ENCODE measurements at places on chromosomes 11 and 22.

- no peak for DNase-seq
Measured at GRCh38 chr22:36185828-36186624, 15.6 kb downstream of the APOL4 start.

DNA sequence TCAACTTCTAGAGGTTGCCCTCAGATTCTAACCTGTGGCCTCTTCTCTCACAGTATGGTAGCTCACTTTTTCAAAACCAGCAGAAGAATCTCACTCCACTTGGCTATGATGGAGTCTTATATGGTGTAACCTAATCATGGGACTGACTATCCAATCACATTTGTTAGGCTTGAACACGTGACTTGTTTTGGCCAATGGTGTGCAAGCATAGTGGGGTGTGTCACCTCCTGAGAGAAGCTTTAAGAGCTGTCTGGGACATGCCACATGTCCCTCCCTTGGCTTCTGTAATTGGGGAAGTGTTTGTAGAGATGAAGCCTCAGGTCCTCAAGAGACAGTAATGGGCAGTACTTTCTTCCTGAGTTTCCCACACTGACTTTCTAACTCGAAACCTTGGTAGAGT lies 12.8 kb upstream of the SMIM38 start:
- no peak for DNase-seq

DNA sequence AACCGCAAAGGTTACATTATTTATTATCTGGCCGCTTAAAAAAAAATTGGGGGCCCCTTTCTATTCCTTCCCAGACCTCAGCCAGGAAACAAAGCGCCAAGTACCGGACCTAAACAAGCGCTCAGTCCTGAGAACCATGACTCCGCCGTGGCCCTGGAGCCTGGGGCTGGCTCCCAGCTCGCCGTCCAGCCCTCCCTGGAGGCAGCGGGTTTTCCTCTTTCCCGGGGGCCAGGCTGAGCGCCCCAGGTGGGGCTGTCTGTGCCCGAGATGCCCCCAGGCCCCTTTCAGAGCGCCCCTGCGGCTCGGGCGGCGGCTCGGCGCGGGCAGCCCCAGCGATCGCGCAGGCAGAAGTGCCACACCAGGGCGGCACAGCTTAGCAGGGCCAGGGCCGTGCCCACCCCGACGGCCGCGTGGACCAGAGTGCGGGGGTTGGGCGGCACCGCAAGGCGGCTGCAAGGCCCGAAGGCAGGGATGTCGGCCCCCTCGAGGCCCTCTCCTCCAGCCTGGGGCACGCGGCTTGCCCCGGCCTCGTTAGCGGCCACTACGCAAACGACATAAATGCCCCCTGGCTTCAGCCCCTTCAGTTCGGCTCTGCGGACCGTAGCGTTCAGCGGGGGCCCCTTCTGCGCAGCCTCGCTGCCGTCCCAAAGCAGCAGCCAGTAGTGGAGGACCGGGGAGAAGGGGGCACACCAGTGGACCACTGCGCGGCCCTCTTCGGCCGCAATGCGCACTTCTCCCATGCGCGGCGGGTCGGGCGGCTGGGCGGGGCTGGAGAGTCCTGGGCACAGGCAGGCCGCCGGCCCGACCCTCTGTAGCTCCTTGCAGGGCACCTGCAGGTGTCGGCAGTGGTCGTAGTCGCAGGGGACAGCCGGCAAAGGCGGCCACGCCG lies 1.6 kb downstream of the LRRN4CL start:
- DNase-seq, result no peak

DNA sequence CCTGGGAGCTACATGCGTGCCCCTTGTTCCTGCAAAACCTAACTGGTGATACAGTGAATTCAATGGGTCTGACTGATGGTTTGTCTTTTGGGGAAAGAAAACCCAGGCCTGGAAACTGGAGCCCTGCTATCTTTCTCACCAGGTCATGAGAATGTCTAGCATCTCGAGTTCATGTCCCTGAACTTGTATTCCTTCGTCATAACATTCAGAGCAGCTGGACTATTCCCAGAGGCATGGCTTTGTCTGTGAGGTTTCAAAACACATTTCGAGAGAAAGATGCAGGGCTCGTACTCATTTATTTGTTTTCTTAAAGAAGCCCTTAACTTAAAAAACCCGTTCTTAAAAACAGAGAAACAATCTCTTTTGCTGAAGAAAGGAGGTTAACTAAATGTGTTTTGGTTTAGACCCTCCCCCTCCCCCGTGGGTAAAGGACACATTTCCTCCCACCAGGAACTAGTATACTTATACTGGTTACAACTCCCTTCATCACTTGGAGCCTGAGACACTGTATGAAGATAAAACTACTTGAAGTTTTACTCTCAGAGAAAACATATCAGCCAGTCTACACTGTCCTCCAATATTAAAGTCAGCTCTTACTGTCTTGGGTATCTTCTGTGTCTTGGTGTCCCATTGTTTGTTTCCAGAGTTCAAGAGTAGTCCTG lies 43.2 kb downstream of the ME3 start:
- DNase-seq, result no peak

DNA sequence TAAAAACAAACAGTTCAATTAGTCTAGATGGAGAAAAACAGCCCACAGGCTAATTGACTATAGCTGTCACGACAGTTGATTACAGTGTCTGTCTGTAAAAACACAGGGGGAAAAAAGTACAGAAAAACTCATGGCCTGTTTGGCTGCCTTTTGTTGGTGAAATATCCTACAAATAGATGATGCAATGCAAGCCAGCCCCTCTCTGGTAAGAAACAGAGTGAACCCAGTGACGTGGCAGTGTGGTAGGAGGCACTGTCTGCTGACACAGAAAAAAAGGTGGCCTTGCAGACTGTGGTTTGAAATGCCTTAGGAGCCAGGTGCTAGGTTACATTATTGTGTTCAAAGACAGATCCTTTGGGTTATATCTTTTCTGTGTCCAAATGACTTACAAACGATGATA lies 431.4 kb upstream of the CCDC90B start:
- no peak for DNase-seq

All from activated CD8-positive, alpha-beta T cell treated with anti-CD3 and anti-CD28 coated beads, Interleukin-2, amount 10 ng/mL, durations not matched to agents 7 days and 5 days (primary cell).